ENCODE measurements at places on chromosomes 12 and 14.

- no peak for DNase-seq
Measured at GRCh38 chr14:91004987-91005386, 55.5 kb downstream of the RPS6KA5 start.

DNA sequence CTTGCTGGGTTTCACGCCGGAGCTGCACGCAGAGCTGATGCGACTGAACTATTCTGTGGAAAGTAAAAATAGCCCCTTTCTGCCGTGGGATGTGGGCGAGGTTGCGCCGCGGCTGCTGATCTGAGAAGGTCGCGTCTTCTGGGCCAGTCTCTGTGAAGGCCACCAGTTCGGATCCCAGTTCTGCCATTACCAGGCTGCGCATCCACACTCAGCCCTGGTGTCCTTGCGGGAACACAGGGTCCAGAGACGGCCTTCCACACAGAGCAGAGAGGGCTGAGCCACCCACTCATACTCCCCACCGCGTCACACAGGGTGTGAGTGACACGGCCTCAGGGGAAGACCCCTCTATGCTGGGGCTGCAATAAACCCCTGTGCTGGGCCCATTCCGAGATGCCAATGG, 13.9 kb downstream of the GALNT9 start:
- no peak for DNase-seq

DNA sequence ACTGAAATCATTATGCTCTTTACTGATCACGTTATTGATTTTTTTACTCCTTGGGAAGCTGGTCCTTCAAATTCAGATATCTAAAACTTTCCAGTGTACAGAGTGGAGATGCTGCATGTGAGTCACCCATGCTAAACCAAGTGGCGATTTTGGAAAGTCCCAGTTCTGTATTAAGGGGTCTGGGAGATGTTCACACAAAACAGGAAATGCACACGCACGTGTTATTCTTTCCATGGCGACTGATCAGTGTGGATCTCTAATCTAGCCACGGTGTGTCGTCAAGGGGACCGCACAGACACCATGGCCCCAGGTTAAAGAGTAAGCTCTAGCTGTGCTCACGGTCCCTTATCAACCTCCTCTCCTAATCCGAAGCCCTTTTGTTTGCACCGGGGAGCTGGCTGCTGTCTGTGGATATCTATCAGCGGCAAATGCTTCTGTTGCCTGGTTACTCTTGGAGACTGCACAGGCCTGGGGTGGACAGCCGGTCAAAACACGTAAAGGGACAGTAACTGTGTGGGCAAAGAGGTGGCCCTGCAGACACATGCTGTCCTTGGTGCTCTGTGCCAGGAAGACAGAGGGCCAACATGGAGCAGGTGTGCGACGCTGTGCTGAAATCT, 96.6 kb downstream of the RIMBP2 start:
- DNase-seq, result no peak

GRCh38 chr12:68784015-68784414, 24.0 kb upstream of the MDM2 start:
- no peak for DNase-seq

- no peak for DNase-seq
Measured at GRCh38 chr12:38788106-38788505, 117.3 kb downstream of the CPNE8 start.

DNA sequence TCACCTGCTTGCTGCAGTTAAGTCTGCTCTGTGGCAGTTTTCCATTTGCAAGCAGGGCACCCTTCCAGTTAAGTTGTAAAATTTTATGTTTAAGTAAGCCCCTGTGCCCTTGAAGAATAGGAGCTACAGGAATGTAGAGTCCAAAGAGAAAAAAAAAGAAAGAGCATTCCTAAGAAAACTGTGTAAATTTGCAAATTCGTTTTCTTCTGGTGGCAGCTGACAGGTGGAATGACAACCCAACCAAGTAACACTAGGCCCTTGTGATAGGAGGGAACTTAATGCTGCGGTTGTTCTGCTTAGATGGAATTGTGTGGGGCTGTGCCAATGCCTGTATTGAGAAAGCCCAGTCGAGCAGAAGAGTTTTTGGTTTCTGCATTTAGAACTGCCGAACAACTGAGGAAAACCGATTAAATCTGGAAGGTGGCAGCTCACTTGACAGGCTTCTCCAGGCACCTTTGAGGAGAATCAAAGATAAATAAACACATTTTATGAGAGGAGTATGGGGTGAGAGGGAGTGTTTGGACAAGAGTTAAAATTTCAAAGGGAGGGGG, 280.0 kb downstream of the RAD51B start:
- DNase-seq, result no peak
